ENCODE measurements at places on chromosomes 2 and 18.

DNA sequence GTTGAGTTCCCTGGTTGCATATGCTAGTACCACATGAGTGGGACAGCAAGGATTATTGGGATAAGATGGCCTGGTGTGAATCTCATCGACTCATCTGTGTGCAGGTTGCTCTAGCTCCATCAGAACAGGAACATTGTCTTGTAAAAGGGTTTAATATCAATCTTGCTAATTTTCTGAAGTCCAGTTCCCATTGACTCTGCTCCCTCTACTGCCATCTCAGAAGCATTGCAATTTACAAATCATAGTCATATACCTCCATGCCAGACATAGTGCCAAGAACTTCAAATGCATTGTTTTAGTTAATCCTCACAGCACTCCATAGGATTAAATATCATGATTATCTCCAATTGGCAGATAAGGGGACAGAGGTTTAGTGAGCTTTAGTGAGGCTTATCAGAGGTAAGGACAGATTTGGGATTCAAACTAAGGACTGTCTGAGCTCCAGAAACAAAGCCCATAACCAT lies 4.8 kb upstream of the STAT4 start:
- DNase-seq, result peak; percentile 64

DNA sequence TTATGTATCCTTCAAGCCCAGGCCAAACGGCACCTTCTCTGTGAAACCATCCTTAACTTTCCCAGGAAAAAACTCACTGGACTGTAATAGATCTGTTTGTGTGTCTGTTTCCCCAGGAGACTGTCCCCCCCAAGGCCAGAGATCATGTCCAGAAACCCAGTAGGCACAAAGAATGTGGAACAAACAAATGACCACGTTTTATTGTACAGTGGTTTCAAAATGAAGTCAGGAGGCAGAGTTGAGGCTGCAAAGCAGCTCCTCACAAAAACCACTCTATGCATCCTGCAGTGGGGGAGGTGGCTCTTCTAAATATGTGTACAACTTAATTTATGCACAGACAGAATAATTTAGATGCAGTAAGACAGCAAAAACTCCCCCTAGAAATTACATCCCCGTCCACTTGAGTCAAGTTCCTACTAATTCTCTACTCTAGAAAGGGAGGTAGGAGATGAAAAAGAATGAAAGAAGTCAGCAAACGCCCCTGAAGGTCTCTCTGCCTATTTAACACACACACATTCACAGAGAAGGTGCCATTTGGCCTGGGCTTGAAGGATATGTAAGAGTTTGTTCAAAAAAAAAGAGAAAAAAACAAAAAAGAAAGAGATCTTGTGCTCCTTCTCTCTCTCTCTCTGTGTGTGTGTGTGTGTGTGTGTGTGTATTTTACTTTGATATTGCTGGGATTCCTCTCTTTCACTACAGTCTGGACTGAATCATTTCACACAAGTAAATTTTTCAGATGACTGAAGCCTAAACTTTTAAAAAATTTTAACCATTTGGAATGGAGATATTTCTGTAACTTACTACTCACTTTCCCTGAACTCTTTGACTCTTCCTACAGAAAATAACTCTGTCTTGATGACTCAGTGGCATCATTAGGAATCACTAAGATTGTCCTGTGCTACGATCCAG lies 19.5 kb downstream of the BCL2 start:
- DNase-seq, result peak; percentile 36

GRCh38 chr2:64186699-64187605 lies 42.7 kb upstream of the PELI1 start:
- DNase-seq, result no peak

DNA sequence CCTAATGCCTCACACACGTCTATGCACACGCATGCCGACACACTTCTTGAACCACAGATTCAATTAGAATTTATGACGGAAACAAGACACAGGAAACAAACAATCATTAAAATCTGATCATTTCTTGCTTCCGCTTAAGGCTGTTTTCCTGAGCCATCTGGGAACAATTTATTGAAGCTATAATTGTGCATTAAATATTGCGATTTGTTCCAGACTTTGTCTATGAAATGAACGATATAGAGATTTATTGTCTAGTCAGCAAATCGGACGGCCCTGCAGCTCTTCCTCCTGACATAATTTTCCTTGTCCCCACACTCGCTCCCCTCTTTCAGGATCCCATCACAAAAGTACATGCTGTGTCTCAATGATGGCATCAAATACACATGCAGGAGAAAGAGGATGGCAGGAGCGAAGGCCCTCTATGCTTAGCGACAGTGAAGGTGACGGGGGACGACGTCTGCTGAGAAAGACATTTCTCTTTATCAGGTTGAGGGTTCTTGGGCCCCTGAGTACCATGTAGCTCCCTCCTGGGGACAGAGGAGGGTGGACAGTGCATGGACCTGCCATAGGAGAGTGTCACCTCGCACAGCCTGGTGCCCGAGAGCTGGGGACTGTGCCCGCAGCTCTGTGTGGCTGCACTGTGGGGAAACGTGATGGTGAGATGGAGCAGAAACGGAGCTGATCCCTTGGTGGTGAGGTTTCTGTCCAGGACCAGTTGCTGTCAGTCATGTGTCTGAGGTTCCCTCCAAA lies 157.3 kb downstream of the ACKR3 start:
- DNase-seq, result no peak

DNA sequence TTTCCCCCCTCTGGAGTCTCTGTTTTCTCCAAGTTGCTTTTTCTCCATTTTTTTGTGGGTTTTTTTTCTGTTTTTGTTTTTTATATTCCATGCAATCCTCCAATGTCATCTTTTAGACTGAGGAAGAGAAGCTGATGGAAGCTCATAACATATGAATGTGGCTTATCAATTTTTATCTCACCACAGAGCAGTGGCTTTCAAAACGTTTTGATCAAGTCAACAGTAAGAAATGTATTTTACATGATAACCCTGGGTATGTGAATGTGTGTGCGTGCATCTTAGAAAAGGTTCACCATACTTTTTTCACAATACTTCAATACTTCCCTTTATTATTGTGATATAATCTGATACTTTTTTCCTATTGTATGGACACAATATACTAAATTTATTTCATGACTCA lies 64.6 kb upstream of the CDCA7 start:
- no peak for DNase-seq

DNA sequence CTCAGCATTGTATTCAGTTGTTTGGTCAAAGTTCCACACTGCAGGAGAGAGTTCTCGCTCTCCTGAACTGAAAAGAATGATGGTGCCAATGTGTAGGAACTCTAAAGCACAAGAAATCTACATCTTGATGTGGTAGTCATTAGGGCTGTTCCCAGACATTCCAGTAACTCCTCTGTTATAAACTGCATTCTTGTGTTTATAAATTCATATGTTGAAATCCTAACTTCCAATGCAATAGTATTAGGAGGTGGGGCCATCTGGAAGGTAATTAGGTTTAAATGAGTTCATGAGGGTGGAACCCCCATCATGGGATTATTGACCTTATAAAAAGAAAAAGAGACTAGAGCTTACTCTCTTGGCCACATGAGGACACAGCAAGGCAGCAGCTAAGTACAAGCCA lies 239.6 kb downstream of the CDH20 start:
- DNase-seq, result no peak

DNA sequence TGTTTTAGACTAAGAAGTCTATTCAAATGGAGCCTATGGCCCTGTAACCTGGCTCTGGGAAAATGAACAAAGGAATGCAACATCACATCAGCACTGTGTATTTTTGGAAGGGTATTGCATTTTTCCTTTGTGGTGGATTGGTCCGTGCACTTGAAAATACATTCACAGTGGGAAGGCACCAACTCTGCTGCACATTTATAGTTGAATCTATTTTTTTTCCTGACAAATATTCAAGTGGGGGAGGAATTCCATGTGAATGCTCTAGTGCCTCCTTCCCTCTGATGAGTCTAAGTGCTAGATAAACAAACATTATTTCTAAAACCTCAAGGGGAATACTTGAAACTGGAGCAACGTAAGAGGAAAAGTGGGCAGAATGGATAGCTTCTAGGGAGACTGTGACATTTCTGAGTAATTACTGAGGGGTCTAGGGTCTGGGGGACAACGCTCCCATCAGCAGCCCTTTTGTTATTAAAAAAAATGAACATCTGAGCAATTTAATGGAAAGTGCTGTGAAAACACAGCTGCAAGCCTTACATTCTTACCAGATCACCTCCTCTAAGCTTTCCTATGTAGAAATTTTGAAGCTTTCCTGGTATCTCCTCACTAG lies 208.2 kb downstream of the SLC8A1 start:
- DNase-seq, result no peak

DNA sequence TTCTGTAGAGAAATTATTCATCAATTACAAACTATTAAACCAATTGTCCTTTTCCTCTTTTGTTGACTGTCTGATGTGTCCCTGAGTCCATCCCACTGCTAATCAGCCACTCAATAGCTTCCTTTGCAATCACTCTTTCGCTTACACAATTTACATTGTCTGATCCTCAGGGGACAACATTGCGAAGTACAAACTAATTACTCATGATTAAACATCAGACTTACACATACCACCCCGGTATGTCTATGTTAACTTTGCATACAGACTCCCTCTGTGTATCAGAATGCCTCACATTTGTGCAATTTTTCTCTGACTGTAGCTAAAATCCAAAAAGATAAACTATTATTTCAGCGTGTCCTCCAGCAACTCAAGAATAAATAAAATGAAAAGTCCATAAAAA lies 264.4 kb upstream of the REV1 start:
- DNase-seq, result no peak

DNA sequence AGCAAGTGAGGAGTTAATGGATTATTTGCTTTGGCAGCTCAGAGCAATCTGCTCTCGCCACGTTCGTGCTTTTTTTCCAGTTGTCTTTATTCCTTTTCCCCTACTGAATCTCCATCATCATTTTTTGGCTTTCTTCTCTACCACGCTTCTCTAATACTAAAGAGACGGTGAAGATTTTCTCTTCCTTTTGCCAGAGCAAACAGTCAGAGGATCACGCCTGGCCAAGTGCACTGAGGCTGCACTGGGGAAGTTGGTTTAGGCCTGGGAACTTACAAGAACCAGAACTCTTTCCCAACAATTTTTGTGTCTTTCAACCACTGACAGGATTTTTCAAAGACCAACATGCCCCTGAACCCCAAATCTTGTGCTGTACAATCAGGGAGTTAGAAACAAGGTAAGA lies 172.3 kb downstream of the PID1 start:
- DNase-seq, result no peak

DNA sequence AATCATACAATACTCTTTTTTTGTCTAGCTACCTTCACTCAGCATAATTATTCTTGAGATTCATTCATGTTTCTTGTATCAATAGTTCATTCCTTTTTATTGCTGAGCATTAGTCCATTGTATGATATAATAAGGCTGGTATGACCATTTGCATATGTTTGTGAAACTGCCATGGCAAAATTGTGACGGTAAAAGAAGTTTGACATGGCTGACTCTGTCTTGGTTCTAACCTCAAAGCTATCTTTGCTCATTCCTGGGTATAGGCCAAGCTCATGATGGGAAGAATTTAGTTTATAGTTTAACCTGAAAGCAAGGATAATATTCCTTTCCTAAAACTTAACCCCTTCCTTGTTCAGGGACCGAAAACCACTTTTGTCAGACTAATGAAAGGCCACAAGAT lies 46.4 kb downstream of the COMMD1 start:
- no peak for DNase-seq

- DNase-seq, result no peak
These were observed 37.6 kb downstream of the TMEM178A start for GRCh38 chr2:39703181-39703872.

DNA sequence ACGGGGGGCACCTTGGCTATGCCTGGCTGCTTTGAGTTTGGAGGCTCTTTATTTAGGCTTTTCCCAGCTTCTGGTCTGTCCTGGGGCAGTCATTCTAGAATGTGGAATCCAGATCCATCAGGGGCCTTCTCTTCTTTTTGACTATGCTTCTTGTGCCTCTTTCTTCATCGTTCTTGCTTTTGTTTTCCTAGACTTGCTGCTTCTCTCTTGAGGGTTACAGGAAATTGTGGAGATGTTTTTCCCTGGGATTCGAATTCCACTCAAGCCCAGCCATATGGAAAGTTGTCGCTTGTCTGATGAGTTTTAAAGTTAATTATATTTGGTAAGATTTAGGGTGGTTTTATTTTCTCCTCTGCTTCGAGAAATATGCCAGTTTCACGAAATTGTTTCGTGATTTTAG lies 2.4 kb downstream of the GLI2 start:
- no peak for DNase-seq

DNA sequence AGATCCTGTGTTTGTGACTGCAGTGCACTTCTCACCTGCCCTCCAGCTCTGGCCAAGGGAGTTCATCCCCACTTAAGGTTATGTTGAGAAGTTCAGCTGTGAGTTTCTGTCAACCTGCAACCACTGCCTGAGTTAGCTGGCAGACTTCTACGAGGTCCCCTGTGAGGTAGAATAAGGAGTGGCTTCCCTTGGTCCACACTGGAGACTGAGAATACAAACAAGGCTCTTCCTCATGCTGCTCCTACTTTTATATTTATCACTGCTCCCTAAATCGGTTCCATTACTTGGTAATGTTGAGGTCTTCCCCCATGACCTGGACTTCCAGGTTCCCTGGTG lies 353.2 kb upstream of the CWC22 start:
- no peak for DNase-seq

DNA sequence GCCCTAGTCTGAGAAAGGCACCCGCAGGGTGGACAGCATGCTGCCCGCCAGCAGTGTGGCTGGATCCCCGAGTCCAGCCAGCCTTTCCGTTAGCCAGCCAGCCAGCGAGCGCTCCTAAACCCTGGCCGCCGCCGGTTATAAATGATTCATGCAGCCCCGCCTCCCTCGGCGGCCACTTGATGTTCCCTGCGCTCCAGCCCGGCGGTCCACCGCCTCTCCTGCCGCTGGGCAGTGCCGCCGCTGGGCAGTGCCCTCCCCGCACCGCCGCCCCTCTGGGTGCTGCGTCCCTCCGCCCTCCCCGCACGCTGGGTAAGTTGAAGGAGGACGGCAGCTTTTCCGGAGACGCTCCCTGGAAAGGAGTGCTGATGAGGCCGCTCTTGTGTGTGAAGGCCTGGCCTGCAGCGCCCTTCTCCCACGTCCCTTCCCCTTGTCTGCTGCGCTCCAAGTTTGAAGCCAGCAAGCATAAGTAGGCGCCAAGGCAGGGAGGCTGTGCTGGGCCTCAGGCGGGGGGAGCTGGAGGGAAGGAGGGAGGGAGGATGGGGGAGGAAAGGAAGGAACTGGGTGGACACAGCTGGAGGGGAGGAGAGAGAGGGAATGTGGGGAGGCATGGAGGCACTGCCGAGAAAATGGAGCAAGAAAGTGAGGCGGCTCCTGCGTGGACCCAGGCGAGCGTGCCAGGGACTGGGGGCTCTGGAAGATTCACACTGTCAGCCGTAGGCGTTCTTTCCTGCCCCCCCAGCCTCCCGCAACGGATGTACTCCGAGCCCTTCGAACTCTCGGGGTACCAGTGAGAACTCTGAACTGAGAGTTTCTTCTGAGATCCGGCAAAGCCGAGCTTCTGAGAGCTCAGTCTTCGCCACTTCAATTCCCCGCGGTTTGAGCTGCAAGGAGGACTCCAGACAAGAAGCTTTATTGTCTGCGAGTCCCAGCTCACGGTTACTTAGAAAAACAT lies 131.9 kb downstream of the GLI2 start:
- no peak for DNase-seq
